Cerebellar cortex (tissue), 1 donor: ENCODE measurements at places on chromosomes 2 and 18.

- no peak for DNase-seq
Observed at GRCh38 chr2:148614014-148614321, 30.6 kb upstream of the EPC2 start.

DNA sequence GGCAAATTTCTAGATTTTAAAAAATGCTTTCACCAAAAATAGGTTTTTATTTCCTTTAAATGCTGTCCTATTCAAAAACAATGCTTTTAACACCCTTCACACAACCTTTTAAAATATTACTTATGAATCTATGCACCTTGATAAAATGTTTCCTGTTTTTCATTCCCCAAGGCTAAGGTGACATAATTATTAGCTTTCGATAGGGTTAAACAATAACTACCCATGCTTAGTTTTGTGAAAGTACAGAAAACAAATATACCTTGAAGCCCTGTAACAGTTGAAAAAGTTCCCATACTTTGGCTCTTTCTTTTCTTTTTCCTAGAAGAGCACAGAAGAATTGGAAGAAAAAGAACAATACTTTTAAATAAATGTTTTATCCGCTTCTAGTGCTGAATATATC, 54.9 kb upstream of the ITPRID2 start:
- no peak for DNase-seq

DNA sequence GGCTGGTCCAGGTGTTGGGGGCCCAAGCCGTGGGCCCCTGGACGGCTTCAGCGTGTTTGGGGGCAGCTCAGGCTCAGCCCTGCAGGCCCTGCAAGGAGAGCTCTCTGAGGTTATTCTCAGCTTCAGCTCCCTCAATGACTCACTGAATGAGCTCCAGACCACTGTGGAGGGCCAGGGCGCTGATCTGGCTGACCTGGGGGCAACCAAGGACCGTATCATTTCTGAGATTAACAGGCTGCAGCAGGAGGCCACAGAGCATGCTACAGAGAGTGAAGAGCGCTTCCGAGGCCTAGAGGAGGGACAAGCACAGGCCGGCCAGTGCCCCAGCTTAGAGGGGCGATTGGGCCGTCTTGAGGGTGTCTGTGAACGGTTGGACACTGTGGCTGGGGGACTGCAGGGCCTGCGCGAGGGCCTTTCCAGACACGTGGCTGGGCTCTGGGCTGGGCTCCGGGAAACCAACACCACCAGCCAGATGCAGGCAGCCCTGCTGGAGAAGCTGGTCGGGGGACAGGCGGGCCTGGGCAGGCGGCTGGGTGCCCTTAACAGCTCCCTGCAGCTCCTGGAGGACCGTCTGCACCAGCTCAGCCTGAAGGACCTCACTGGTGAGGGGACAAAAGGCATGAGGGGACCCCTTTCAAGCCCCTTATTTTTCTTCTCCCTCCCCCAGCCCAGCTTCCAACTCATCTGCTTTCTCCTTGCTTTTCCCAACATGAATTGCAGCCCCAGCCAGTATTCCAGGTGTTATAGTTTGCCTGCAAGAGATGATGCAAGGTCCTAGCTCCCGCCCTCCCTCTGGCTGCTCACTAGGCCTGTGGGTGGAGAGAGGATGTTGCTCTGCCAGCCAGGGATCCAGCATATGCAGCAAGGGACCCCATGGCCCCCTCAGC, 2.9 kb upstream of the KHK start:
- no peak for DNase-seq

GRCh38 chr2:161112908-161113307, 47.3 kb upstream of the TANK start:
- DNase-seq = no peak

DNA sequence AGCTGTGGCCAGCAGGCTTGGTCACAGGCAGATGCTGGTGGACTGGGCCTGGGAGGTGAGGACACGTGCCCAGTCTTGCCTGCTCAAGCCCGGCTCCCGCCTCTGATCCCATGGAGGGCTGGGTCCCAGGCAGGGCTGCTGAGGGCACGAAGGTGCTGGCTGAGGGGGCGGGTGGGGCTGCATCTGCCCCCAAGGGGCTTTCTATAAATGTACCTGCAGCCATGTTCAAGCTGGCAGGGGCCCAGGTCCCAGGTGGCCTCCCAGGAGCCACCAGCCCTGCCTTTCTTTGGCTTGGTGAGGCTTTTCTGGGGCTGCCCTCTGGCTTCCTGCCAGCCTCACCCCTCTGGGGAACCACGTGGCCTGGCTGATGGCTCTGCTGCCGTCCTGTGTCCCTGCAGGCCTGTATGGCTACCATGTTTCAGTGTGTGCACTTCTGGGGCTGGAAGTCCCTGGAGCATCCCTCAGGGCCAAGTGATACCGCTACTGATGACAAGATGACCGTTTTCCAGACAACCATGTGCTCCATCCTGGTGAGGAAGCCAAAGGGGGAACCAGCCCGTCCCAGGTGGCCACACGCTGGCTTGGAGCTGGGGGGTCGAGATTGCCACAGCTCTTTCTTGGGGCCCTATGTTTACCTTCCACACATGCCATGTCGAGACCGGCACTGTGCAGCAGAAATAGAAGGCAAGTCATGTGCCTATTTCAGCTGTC, 23.2 kb downstream of the HJURP start:
- DNase-seq = no peak

GRCh38 chr2:8574196-8575037, 107.4 kb upstream of the ID2 start:
- DNase-seq = no peak

DNA sequence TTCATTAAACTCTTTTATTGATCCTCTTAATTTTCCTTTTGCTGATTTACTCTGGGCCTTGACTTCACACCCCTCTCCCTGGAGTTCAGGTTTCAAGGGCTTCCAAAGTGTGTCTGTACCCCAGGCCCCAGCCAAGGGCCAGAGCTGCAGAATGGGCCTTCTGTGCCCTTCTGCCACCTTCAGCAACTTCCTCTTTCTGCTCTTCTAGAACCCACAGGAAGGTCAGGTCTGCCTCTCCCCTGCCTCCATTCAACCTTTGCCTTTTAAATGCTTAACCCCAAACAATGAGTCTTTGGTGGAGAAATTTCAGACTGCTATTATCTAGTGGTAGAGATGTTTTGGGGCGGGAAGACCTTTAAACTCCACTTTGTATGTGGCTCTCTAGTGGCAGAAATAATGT, 63.1 kb downstream of the TSN start:
- DNase-seq = no peak

DNA sequence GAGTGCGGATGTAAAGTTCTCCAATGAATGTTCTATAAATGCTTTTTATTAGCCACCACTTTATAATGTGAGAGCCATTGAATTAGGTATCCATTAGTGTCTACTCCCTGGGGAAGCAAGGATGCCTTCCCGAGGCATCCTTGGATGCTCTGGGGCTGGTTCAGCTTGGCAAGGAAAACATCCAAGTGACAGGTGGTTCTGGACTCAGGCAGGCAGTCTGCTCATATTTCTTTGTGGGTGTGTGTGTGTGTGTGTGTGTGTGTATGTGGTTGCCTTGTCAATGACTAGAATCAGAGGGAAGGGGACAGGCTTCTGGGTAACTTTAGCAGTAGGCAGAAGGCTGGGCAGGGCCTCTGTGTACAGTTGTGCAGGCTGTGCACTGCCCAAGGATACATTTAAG, 149.2 kb downstream of the TSN start:
- DNase-seq = no peak

GRCh38 chr2:167293943-167294775, 405.9 kb downstream of the XIRP2 start:
- peak; percentile 39 for DNase-seq

GRCh38 chr2:139409212-139409611, 629.0 kb upstream of the NXPH2 start:
- no peak for DNase-seq

DNA sequence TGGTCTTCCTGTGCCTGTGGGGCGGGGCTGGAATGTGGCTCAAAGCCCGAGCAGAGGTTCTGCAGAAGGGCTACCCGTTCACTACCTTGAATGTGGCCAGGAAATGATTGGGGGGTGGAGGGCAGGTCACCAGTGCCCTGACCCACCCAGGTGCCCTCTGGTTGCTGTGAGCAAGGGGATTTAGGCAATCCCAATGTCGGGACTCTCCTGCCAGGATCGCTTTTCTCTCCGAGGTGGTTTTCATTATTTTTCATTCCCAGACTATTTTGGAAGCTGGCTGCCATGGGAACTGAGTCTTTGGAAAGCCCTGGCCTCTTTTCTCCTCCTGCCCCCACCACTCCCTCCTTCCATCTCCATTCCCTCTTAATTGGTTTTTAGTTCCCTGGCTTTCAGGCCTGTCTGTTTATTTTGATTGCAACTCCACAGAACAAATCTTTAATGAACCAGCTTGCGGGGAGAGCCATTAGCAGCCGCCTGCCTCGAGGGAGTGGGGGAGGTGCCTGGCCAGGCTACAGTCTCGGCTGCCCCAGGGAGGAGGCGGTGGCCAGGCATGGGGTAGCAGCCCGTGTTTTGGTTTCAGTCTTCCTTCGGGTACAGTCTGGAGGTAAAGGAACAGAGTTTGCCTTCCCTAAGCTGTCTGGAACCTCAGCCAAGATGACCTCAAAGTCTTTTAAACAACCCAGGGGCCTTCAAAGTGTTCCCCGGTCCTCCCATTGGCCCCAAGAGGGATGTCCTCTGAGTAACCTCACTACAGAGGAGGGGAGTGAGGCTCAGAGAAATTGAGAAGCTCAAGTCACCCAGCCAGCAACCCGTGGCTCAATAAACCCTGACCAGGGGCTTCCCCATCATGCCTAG, 114.4 kb upstream of the HAAO start:
- peak; percentile 93 for DNase-seq

GRCh38 chr2:9655441-9656269, 24.9 kb upstream of the YWHAQ start:
- DNase-seq = no peak

- no peak for DNase-seq
Observed at GRCh38 chr18:49051311-49051967, 100.7 kb upstream of the SMAD7 start.

DNA sequence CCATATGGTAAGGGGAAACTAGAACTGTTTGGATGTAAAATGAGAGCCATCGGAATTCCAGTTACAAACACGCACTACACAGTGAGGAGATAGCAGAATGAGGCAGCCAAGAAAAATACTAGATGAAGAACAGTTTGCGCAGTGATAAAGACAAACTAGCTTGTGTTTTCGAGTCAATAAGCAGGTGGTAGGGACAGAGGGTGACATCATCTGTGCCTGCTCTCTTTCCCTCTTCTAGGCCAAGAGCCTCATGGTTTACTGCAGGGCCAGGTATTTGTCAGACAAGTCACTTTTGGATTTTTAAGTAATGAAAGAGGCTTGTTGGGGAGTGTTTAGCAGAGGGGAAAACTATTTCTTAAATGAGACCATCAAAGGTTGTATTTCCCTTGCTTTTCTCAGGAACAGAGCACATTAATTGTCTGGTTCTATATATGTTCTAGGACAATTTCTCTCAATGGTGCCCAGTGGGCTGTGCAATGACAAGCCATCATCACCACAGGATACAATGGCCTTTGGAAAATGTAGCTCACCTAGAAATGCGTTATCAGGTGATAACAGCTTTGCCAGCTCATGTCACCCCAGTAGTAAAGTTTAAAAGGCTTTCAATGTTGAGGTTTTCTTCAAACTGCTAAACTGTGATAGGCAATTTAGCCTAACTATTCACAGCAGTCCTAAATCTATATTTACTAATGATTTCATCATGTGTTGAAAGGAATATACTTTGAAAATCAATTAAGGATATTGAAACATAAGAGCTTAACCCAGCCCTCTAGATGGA, 1210.3 kb upstream of the ZEB2 start:
- no peak for DNase-seq

DNA sequence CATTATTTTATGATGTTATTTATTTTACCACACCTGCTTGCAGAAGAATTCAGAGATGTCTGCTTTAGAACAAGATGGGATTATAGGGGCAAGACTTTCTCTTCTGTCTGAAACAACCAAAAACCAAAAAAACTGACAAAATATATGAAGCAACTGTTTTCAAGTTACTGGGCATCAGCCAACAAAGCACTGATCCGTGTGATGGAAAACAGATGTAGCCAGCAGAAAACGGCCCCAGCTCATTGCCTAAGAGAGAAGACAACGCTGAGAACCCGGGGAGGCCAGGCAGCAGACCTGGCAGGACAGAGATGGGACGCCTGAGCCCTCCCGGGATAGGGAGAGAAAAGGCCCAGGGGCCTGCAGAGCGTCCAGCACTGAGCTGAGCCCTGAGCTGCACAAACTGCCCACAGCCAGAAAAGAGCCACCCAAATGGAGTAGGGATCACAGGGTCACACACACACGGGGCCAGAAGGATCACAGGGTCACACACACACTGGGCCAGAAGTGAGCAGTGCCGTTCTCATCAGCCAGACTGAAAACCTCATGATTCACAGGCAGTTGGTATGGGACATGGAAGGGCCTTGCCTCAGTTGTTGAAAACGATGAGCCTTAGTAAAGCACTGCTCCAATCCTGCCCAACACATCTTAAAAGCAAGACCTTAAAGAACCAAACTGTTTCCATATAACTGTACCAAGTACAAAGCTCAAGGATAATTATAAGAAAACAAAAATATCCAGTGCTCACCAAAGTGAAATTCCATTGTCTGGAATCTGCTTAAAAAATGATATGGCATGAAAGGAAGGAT, 12.1 kb downstream of the PXDN start:
- no peak for DNase-seq

DNA sequence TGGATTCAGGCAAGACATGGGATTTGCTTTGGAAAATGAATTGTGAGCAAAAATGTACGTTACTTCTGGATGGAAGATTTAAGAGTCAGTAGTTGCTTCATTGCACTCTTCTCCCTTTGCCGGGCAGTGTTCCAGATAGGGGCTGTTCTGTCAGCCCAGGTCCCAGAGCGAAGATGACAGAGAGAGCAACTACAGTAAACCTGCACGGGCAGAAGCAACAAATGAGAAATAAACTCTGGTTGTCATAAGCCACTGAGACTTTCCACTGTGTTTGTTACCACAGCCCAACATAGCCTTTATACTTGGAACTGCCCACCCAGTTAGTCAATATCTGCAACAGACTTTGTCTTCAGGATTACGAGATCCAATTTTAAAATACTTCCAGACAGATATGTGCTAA, 83.3 kb downstream of the CACNB4 start:
- DNase-seq = no peak

DNA sequence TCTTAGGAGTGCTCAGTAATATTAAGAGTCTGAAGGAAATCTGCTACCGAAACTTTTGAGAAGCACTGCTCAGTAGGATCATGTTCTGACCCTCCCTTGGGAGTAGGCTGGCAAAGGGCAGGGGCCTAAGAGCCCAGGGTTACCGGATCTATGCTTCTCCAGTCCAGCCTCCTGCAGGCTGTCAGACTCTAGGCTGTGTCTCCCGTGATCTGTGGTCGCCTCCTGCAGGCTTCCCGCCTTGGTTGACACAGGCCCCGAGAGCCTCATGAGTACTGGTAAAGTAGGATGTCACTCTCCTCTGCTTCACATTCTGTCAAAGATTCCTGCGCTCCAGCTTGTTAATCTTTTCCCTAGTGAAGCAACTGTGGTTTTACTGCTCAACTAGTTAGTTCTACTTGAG, 647.8 kb upstream of the RAB6C start:
- no peak for DNase-seq

DNA sequence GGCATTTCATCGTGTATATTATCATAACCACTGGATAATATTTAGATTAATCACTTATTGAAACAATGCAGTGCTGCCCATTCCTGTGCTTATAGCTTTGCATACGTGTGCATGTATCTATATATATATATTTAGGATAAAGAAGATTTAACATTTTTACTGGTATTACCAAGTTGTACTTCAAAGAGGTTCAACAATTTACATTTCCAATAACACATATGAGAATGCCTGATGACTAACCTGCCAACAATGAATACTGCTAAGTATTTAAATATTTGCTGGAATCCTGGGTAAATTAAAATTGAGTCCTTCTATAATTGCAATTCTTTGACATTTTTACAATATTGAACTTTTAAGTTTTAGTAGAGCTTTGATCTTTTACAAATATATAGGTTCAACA, 111.4 kb downstream of the SLC39A10 start:
- no peak for DNase-seq

- DNase-seq = peak; percentile 95
Observed at GRCh38 chr18:21672521-21673267, 31.9 kb downstream of the ABHD3 start.
